Activated naive CD4-positive, alpha-beta T cell treated with anti-CD3 and anti-CD28 coated beads for 36 hours (primary cell): ENCODE measurements at places on chromosomes 3 and 15. TPM values are rescaled to one million over a fixed set of nuclear protein-coding genes. Genes with fewer than 3 reads are reported as not detected.

DNA sequence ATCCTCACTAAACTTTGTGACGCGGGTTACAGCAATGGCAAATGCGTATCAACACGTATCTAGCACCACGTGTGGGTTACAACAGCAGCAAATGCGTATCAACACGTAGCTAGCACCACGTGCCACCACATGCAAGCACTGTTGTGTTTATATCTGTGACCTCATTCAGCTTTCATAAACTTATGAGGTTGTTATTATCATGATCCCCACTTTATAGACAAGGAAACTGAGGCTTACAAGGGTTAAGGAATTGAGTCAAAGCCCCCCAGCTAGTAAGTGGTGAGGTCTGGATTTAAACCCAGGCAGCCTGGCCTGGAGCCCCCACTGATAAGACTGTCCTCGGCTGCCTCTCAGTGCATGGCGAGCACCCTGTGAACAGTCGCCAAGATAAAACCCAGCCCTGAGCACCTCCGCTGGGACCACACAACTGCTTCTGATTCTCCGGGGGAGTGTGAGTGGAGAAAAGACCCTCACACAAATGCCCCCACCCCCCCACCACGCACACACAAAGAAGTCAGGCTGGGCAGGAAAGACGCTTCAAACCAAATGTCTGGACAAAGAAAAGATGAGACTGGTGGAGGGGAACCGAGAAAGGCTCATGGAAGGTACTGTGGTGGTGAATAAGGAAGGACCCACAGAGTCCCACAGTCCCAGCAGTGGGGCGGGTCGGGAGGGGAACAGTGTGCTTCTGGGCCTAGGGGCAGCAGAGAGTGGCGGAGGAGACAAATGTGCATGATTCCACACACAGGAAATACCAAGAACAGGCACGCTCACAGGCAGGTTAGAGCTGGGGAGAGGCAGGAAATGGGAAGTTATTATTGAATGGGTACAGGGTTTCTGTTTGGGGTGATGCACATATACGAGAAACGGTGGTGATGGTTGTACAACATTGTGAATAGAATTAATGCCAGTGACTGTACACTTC is 173.4 kb downstream of the XXYLT1 start:
- H3K27me3 ChIP-seq: no peaks in the 10 kb centered on the region
- no peak overlapping the region for H3K27ac ChIP-seq
- H3K36me3 ChIP-seq: no peaks in the 10 kb centered on the region

DNA sequence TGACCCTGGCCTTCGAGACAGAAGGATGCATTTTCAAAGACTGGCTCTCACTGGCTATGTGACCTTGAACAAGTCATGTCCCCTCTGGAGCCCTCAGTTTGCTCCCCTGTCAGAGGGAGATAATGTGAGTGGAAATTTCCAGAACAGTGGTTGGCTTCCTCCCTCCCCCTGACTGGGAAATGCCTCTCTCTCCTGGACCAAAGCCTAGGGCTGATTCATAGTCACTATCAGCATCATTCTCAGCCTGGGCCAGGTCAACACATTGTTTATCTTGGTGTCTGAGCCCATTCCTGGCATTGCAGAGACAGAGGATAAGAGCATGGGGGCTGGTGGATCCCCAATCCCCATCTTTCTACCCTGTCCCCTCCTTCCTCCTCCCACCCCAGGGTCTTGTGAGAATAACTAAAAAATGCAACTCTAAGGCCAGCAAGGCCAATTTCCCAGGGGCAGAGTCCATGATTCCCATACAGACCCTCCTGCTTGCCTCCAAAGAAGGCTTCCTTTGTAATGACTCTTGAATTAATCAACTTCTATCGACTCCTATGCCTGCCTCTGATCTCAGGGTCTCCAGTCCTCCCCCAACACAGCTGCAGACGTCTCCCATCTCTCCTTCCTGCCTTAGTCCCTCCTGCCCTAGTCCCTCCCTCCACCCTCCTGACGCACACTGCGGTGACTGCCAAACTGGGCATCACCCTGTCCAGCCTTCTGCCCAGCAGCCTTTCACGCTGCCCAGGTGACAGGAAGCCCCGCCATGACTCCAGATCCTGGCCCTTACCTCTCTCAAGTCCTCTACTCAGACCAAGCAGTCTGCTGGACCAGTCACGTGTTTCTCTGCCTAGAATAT is 35.4 kb upstream of the CORO2B start:
- H3K27ac ChIP-seq: no peak overlapping the region
- H3K4me3 ChIP-seq: no peak overlapping the region
- H3K27me3 ChIP-seq: peaks cover 18% of the 10 kb centered on the region
- H3K4me1 ChIP-seq: peaks cover 3% of the 10 kb centered on the region
- no peak for DNase-seq

Gene GTPBP8
- total RNA-seq: 62.8 TPM

GRCh38 chr3:155097009-155097349 is 16.9 kb downstream of the MME start:
- H3K4me3 ChIP-seq: no peak overlapping the region
- H3K36me3 ChIP-seq: no peaks in the 10 kb centered on the region
- H3K27ac ChIP-seq: no peak overlapping the region
- no peaks in the 10 kb centered on the region for H3K4me1 ChIP-seq
- H3K27me3 ChIP-seq: no peaks in the 10 kb centered on the region

Gene LEKR1
- 0.77 TPM for total RNA-seq

GRCh38 chr3:55044486-55044885 is 116.6 kb upstream of the LRTM1 start:
- DNase-seq: no peak
- H3K27ac ChIP-seq: no peak overlapping the region
- no peaks in the 10 kb centered on the region for H3K36me3 ChIP-seq
- no peaks in the 10 kb centered on the region for H3K4me1 ChIP-seq
- no peak overlapping the region for H3K4me3 ChIP-seq
